ENCODE measurements at places on chromosomes 6 and 20.

- no peak for DNase-seq
Measured at GRCh38 chr20:33516882-33517281, 27.0 kb downstream of the CBFA2T2 start.

DNA sequence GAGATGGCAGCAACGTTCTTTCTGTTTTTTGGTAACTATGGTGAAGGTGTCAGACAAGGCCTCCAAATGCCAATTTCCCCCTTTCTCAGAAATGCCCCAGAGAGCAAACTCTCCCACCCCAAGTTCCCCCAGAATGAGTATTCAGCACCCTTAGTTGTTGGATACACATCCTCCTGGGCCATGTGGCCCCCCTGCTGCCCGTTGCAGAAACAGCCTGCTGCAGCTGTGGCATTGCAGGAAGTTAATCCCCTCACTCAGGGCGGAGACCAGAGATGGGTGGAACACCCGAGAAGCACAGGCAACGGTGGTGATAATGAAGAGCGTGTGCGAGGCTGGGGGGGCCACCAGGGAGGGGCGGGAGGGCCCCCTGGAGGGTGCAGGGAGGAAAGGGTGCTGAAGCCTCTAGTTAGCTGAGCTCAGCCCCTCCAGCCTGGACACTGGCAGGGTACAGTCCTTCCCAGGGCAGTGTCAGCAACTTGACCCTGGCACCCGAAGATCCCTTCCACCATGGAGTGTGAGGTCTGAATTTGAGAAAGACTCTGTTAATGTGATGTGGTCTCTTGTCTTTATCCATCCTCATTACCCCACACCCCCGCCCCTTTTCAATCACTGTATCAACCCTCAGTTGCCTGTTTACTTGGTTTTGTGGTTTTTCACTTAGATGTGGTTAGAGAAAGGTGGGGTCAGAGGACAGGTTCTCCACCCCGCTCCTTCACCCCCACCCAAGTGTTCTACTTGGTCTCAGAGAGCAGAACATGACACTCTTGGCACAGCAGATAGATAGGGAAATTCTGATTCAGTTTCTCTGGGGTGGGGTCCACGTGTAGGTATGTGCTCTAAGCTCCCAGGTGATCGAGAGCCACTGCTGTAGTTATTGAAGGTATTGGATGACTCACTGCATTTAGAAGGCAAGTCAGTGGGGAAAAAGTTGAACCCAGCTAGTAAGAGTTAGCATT, 208.8 kb upstream of the SUPT3H start:
- no peak for DNase-seq

DNA sequence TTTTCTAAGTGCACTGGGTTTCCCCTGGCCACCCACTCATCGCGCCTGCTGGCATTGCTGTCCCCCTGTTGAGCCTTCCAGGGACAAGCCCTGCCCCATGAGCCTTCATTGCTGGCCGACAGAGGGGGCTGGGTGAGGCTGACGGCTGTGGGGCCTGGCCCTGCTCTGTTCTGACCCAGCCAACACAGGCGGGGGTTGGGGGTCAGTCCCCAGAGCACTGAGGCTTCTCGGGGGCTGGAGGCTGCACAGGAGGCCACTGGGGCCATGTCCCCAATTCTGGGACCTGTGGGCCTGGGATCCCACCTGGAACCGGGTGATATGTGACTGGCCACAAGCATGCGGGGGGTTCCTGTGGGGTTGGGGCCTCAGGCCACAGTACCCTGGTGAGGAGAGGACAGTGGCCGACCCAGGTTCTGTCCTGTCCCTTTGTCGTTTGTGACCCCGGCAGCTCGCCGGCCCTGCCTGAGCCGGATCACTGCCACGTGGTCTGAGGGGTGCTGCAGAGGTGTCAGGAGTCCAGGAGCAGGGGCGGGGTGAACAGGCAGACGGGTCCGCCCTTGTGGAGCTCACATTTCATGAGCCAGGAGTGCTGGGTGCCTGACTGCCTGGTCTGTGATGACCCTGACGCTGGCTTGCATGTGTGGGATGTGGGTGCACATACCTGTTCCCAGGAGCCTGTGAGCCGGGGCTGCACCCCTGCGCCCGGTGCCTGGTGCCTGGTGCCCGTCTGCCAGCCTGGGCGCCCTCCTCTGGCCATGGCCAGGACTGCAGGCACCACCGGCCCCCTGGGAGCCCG, 2.1 kb upstream of the COL20A1 start:
- DNase-seq: no peak

DNA sequence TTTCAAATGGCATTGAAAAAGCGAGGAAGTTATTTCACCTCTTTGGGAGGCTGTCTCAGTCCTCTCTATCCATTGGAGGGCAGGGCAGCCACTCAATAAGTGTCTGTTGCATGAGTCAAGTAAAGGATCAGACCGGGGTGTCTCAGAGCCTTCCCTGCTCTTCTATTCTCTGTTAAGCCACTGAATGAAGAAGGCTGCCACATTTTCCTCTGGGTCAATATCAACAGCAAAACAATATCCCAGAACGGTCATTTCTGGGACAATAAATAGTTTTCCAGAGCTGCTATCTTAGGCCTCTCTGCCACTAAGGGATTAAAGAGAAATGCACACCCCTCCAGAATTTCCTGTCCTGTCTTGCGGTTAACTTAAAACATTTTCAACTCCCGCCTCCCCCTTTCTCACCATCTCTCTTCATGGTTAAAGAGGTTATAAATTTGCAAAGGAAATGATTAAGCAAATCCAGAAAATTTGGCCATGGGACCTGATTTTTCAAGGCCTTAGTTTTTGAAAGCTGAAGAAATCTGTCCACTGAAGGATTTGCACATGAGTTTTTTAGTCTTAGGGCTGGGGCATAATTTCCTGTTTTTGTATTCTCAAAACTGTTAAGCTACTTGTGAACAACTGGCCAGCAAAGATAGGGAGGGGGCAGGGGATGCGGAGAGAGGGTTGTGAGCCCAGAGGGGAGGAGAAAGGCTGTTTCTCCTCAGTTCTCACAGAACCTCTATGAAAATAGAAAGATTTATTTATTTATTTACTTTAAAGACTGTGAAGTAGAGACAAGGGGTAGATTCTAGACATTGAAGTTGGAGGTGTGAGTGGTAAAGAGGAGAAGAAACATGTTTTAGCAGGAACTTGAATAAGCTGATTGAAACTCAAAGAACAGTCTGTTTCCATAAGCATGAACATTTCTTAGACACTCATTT, 135.7 kb downstream of the BCAS1 start:
- no peak for DNase-seq

- no peak for DNase-seq
Measured at GRCh38 chr6:146123616-146124015, 94.8 kb downstream of the GRM1 start.

- no peak for DNase-seq
Measured at GRCh38 chr20:17457588-17458190, 73.5 kb downstream of the BFSP1 start.

Data from AG04450 (cell line).